ENCODE measurements at places on chromosomes 4 and X.

DNA sequence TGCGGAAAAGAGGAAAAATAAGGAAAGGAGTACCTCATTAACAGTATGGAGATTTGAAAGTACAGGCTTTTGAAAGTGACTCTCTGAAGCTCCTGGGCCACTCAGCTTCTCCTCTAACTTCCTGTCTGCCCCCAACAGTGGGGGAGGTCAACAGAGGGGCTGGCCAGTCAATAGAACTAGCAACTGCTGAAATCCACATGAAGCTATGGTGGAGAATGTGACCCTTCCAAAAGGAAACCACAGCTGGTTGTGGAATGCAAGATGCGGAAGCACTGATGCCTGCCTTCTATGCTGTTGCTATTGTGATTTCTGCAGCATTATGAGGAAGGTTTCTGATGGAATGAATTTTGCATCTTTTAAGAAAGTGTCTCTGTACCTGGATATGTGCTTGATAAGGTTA, 2.4 kb downstream of the CORIN start:
- no peak for DNase-seq

- DNase-seq, result peak; percentile 85
Measured at GRCh38 chr4:2792711-2793585, at the start of gene SH3BP2. SH3BP2 (plus strand) TSS chr4:2793085; CDS start chr4:2820618, 27,533 bp downstream.

DNA sequence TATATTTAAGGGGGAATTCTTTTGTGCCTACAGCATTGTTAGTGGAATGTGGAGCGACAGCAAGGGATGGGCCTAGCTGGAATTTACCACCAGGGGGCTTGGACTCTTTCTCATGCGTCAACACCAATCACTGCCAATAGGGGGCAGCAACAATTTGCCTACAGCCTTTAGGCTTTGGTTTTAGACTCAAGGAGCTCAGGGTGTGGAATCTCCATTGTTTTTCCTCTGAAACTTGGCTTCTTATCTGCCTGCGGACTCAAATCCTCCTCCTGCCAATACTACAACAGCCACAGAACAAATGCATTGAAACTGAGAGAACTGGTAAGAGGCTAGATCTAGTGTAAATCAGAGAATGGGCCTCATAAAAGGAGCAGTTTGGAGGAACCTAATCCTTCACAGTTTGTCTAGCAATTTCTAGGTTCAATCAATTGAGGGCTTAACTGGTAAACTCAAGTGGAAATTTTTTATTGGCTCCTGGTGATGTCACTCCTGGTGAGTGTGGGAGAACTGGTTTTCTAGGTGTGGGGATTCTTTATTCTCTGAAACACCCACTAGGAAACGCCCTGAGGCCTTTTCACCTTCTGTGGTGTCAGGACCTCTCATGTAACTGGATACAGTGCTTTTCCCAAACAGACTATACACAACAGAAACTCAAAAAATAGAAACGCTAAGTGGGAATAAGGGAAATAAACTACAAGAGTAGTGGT, 27.9 kb upstream of the TMSB4X start:
- no peak for DNase-seq

DNA sequence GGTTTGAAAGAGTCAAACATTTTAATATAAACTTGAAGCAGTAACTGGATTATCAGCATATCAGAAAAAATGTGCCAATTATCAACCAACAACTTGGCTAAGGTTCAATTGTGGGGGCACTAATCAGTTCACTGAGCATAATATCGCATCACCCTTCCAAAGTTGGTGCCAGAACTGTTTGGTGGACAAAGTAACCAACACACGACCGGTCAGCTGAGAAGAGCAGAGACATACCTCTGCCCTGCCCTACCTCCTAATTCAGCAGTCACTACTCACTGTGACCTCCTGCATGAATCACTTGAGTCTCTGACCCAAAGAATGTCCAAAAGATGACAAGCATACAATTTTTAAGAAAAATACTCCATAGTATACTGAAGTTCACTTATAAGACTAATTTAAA, 53.2 kb downstream of the TSPAN5 start:
- no peak for DNase-seq

DNA sequence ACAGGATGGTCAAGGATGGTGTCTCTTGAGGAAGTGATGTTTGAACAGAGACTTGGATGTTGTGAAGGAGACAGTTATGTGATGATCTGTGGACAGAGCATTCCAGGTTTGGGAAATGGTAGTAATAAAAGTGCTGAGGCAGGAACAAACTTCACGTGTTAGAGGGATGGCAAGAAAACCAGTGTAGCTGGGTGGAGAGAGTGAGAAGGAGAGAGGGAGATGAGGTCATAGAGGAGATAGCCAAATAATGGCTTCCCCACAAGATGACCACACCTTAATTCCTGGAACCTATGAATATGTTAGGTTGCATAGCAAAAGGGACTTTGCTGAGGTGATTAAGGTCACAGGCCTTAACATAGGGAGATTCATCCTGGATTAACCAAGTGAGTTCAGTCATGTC, 75.6 kb upstream of the GPR50 start:
- no peak for DNase-seq

GRCh38 chr4:138405934-138406567, 163.9 kb upstream of the SLC7A11 start:
- no peak for DNase-seq

GRCh38 chrX:105725228-105725627, 97.1 kb upstream of the NRK start:
- DNase-seq, result no peak

- no peak for DNase-seq
Measured at GRCh38 chrX:41718481-41719235, 5.3 kb upstream of the GPR82 start.

- no peak for DNase-seq
Measured at GRCh38 chrX:136220540-136220939, 30.7 kb downstream of the MAP7D3 start.

DNA sequence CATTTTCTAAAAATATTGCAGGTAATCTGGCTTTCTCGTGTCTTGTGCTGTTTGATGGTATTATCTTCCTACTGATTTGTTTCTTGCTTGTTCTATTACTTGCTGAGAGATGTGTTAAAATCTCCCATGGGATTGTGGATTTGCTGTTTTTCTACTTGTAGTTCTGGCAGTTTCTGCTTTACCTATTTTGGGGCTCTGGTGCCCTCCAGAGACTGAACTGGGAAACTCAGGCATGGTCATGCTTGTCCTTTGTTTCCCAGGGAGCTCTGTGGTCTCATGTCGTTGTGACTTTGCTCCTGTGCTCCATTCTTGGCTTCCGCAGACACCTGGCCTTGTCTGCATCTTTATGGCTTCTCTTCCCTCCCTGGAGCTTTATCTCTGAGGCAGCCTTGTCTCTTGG, 39.5 kb downstream of the NSD2 start:
- DNase-seq, result peak; percentile 69

GRCh38 chr4:168208957-168209614, 109.5 kb downstream of the DDX60 start:
- DNase-seq, result no peak

- DNase-seq, result no peak
Measured at GRCh38 chr4:165027762-165028402, 3.9 kb upstream of the TRIM60 start.

DNA sequence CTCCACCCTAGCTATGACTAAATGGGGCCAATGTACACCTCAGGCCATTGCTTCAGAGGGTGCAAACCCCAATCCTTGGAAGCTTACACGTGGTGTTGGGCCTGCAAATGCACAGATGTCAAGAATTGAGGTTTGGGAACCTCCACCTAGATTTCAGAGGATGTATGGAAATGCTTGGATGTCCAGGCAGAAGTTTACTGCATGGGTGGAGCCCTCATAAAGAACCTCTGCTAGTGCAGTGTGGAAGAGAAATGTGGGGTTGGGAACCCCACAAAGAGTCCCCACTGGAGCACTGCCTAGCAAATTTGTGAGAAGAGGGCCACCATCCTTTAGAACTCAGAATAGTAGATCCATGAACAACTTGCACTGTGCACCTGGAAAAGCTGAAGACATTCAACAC, 284.1 kb downstream of the ANTXR2 start:
- no peak for DNase-seq

- no peak for DNase-seq
Measured at GRCh38 chrX:46208225-46208854, 336.9 kb downstream of the ZNF674 start.

GRCh38 chr4:13208558-13209193, 275.5 kb downstream of the RAB28 start:
- DNase-seq, result peak; percentile 3

GRCh38 chr4:183936574-183937345, 31.7 kb downstream of the STOX2 start:
- DNase-seq, result no peak

Measured in T47D (cell line).